Transverse colon (tissue), 4 donors: ENCODE measurements at places on chromosomes 3 and 15. TPM values are rescaled to one million over a fixed set of nuclear protein-coding genes. Genes with fewer than 3 reads are reported as not detected.

Gene LEKR1
- total RNA-seq, result 3.3 TPM

DNA sequence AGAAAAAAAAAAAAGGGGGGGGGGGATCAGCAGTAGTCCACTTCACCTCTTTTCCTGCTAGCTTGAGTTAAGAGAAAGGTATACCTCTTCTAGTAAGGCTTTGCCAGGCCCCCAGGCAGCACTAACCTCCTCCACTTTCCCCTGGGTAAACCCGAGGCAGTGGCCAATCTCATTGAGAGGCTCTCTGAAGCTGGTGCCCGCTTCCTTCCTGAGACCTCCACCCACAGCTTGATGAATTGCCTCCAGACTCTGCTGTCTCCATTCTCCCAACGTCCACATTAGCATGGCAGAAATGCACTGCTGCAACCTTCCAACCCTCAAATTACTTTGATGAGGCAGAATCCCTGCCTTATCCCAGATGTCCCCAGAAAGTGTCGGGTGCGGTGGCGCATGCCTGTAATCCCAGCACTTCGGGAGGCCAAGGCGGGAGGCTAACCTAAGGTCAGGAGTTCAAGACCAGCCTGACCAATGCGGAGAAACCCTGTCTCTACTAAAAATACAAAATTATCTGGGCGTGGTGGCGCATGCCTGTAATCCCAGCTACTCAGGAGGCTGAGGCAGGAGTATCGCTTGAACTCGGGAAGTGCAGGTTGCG is 15.3 kb downstream of the RLBP1 start:
- H3K4me1 ChIP-seq, result peaks cover 22% of the 10 kb centered on the region
- no peak for DNase-seq
- H3K36me3 ChIP-seq, result no peaks in the 10 kb centered on the region
- H3K4me3 ChIP-seq, result no peak overlapping the region
- no peaks in the 10 kb centered on the region for H3K27me3 ChIP-seq

Gene CAMKV
- total RNA-seq, result 0.14 TPM

- H3K4me1 ChIP-seq, result no peaks in the 10 kb centered on the region
- H3K4me3 ChIP-seq, result no peak overlapping the region
- no peak overlapping the region for H3K27ac ChIP-seq
- no peaks in the 10 kb centered on the region for H3K36me3 ChIP-seq
- DNase-seq, result no peak
These were observed 2.1 kb upstream of the TMEM212 start for GRCh38 chr3:171840811-171841619.

DNA sequence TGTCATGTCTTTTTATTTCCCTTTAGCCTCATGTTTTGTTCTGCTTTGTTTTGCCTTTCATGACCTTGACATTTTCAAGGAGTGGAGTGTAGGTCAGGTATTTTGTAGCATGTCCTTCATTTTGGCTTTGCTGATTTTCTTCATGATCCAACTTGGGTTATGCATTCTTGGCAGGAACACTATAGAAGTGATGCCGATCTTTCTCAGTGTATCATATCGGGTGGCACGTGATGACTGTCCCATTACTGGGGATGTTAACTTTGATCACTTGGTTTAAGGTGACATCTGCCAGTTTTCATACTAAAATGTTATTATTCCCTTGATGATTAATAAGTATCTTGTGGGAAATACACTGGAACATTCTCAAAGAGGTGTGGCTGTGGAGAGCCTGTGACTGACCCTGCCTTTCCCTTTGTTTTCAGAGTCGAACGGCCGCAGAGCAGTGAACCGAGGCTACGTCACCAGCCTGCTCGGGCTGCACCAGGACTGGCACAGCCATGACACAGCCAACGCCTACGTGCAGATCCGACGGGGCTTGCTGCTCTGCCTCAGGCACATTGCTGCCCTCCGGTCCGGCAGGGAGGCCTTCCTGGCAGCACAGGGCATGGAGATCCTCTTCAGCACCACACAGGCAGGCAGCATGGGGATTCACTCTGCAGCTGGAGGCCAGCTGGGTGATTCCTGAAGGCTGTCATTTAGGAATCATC is 167.7 kb downstream of the AGBL1 start:
- DNase-seq, result no peak
- no peaks in the 10 kb centered on the region for H3K27me3 ChIP-seq
- no peak overlapping the region for H3K27ac ChIP-seq

Gene NCEH1
- 2.4 TPM for total RNA-seq

GRCh38 chr3:37598808-37599581 is 262.7 kb upstream of the CTDSPL start:
- no peaks in the 10 kb centered on the region for H3K27me3 ChIP-seq
- no peaks in the 10 kb centered on the region for H3K36me3 ChIP-seq
- no peak overlapping the region for H3K27ac ChIP-seq
- no peak overlapping the region for H3K4me3 ChIP-seq
- DNase-seq, result no peak

Gene C2CD4A
- total RNA-seq, result 0.79 TPM

Gene PPIB
- 131 TPM for total RNA-seq

DNA sequence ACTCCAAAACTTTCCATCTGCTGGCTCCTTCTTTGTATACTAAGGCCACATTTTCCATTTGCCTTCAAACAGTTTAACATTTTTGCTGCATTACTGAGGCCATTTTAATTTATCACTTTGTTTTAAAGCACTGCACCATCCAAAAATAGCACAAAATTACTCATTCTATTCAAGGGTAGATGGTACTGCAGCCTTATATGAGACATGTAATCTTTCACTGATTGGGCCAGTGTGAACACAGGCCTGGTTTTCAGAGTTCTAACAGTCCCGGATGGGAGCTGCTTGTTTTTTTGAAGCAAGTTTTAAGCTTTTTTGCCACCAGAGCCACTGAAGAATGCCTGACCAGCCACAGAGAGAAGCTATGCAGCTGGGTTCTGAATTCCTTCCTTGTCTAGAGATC is 172.3 kb upstream of the TSC22D2 start:
- no peak for DNase-seq
- H3K4me1 ChIP-seq, result peaks cover 8% of the 10 kb centered on the region
- no peaks in the 10 kb centered on the region for H3K27me3 ChIP-seq
- no peaks in the 10 kb centered on the region for H3K36me3 ChIP-seq
- H3K27ac ChIP-seq, result peak overlapping the region; percentile 75

Gene RASGRP1
- total RNA-seq, result 0.40 TPM

- DNase-seq, result peak; percentile 64
- no peaks in the 10 kb centered on the region for H3K36me3 ChIP-seq
- peak overlapping the region; percentile 88 for H3K27ac ChIP-seq
- H3K4me1 ChIP-seq, result peaks cover 60% of the 10 kb centered on the region
- H3K4me3 ChIP-seq, result no peak overlapping the region
These were observed 4.5 kb upstream of the SEMA3B start for GRCh38 chr3:50264383-50264963.

DNA sequence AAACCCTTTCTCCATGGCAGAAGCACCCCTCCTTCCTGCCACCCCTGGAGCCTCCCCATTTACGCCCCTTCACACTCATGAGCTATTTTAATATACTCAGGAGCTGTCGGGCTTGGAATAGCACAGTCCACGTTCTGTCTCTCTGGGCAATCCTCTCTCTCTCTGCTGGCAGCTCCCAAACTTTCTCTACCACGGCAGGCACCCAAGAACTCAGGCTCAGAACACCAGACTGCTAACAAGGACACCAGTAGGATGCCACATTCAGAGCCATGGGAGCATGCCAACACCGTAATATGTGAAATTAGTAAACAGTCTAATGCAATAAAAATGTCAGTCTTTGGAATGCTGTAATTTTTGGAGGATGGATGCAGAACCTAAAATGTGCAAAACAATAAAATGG is 19.3 kb downstream of the TNFAIP8L3 start:
- no peaks in the 10 kb centered on the region for H3K4me1 ChIP-seq
- H3K36me3 ChIP-seq, result no peaks in the 10 kb centered on the region
- H3K27ac ChIP-seq, result peak overlapping the region; percentile 32
- no peak overlapping the region for H3K4me3 ChIP-seq
- DNase-seq, result no peak
- H3K27me3 ChIP-seq, result no peaks in the 10 kb centered on the region

DNA sequence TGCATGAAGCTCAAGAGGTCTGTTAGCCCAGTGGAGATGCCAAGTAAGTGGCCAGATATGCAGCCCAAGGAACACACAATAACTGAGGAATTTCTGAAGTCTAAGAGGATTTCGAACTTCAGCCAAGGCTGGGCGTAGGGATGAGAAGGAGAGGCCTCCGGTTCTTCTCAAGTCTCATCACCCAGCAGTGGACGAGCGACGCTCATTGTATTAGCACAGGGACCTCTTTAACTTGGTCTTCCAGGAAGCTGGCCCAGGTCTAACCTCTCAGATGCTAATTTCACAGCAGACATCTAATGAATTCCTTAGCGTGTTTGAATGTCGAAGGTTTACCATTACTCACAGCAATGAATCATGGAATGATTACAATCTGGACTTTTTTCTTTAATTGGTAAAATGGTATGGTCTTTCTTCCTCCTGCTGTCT is 85.0 kb downstream of the HES1 start:
- H3K27ac ChIP-seq, result no peak overlapping the region
- H3K4me1 ChIP-seq, result no peaks in the 10 kb centered on the region
- no peaks in the 10 kb centered on the region for H3K36me3 ChIP-seq
- H3K4me3 ChIP-seq, result no peak overlapping the region

DNA sequence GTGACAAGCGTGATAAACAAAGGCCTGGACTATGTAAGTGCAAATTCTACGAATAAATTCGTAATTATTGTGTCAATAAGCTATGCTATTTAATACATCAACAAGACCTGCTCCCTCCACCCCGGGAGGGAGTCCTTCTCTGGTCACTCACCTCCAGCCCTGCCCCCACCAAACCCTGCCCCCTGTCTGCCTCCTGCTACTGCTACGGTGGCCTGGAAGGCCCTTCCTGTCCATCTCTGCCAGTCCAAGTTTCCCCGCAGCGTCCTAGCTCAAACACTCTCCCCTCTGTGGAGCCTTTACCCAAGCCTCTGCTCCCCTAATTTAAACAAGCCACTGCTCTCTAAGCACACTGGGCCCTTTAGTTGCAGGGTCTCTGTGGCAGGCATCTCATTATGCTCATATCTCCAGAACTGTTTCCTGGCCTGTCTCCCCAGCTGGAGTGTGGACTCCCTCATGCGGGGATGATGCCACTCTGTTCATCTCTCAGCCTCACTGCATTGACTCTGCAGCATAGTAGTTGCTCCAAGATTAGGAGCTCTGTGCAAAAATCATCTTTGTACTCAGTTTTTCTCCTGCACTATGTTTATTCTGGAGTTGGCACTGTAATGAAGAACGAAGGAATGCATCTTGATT is 241.2 kb downstream of the NTRK3 start:
- no peaks in the 10 kb centered on the region for H3K27me3 ChIP-seq
- no peak for DNase-seq
- H3K27ac ChIP-seq, result no peak overlapping the region
- no peaks in the 10 kb centered on the region for H3K36me3 ChIP-seq

DNA sequence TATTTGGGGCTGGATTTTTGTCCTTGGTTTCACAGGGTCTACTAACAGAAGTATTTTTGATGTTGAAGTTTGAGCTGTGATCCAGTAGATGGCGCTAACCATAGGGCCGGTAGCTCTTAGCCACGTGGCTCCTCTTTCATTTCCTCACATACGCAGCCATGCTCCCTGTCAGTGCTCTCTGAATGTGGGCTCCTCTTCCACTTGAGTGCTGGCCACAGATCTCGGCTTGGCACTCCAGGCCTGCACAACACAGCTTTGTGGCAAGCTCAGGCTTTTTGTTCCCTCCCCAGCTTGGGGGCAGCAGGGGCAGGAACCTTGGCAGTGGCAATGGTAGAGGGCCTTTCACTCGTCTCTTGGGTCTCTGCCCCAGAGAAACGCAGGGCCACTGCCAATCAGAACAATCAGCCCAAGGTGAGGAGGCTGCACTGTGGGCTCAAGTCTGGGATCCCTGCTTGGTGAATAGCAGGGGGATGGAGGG is 18.6 kb upstream of the DNAAF4 start:
- H3K27ac ChIP-seq, result no peak overlapping the region
- no peaks in the 10 kb centered on the region for H3K27me3 ChIP-seq
- no peaks in the 10 kb centered on the region for H3K4me1 ChIP-seq
- H3K36me3 ChIP-seq, result no peaks in the 10 kb centered on the region

GRCh38 chr3:67569324-67569723 is 85.1 kb downstream of the SUCLG2 start:
- no peaks in the 10 kb centered on the region for H3K36me3 ChIP-seq
- no peak overlapping the region for H3K27ac ChIP-seq
- H3K4me3 ChIP-seq, result no peak overlapping the region
- H3K27me3 ChIP-seq, result no peaks in the 10 kb centered on the region
- H3K4me1 ChIP-seq, result no peaks in the 10 kb centered on the region

DNA sequence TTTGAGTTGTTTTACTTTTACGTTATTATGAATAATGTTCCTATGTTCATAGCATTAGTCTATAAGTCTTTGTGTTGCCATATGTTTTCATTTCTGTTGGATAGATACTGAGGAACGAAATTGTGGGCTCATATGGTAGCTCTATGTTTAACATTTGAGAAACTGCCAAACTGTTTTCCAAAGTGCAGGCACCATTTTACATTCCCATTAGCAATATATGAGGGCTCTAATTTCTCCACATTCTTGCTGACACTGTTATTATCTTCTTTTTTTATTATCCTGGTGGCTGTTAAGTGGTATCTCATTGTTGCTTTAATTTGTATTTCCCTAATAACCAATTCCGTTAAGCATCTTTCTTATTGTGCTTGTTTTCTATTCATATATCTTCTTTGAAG is 1.8 kb upstream of the PIK3R4 start:
- peak overlapping the region; percentile 66 for H3K4me3 ChIP-seq
- H3K4me1 ChIP-seq, result peaks cover 20% of the 10 kb centered on the region
- H3K27ac ChIP-seq, result peak overlapping the region; percentile 89
- no peaks in the 10 kb centered on the region for H3K27me3 ChIP-seq
